Upper lobe of right lung (tissue), 1 donor: ENCODE measurements at places on chromosomes 5 and 9.

- no peaks in the 10 kb centered on the region for H3K4me1 ChIP-seq
- H3K36me3 ChIP-seq = no peaks in the 10 kb centered on the region
- H3K27ac ChIP-seq = peak overlapping the region; percentile 26
- no peaks in the 10 kb centered on the region for H3K27me3 ChIP-seq
- no peak for DNase-seq
- H3K4me3 ChIP-seq = no peak overlapping the region
These were observed 266.0 kb downstream of the EFNA5 start for GRCh38 chr5:107404595-107405374.

DNA sequence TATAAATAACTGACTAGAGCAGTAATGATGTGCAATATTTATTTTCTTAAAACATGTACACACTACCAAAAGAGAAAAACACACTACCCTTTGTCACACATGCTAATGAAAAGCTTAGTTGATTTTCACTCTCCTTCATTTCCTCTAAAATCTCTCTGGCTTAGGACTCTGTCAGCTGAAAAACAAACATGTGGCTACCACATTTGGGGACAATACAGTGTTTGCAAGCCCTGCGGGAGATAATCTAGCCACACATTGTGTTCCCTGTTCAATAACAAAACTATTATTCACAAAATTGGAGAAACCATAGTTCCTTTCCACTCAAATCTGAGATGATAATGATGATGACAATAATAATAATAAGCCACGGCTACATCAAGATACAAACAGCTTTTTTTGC, 3.5 kb upstream of the LOX start:
- H3K36me3 ChIP-seq = no peaks in the 10 kb centered on the region
- no peak overlapping the region for H3K4me3 ChIP-seq
- no peaks in the 10 kb centered on the region for H3K4me1 ChIP-seq
- no peak overlapping the region for H3K27ac ChIP-seq

GRCh38 chr9:1875921-1876448, 139.2 kb upstream of the SMARCA2 start:
- H3K27ac ChIP-seq = no peak overlapping the region
- no peaks in the 10 kb centered on the region for H3K4me1 ChIP-seq
- H3K4me3 ChIP-seq = no peak overlapping the region
- no peak for DNase-seq
- no peaks in the 10 kb centered on the region for H3K27me3 ChIP-seq
- H3K36me3 ChIP-seq = no peaks in the 10 kb centered on the region

- no peaks in the 10 kb centered on the region for H3K36me3 ChIP-seq
- peaks cover 98% of the 10 kb centered on the region for H3K27me3 ChIP-seq
- peaks cover 9% of the 10 kb centered on the region for H3K4me1 ChIP-seq
- DNase-seq = no peak
These were observed 9.0 kb upstream of the DMRT3 start for GRCh38 chr9:967436-967835.

GRCh38 chr5:32136342-32136741, 37.8 kb downstream of the GOLPH3 start:
- H3K27me3 ChIP-seq = no peaks in the 10 kb centered on the region
- peaks cover 63% of the 10 kb centered on the region for H3K36me3 ChIP-seq
- H3K27ac ChIP-seq = no peak overlapping the region
- no peaks in the 10 kb centered on the region for H3K4me1 ChIP-seq
- no peak for DNase-seq

GRCh38 chr5:76710991-76711390, 4.9 kb upstream of the F2R start:
- H3K4me1 ChIP-seq = peaks cover 12% of the 10 kb centered on the region
- DNase-seq = no peak
- H3K27me3 ChIP-seq = no peaks in the 10 kb centered on the region
- no peak overlapping the region for H3K4me3 ChIP-seq
- no peak overlapping the region for H3K27ac ChIP-seq
